ENCODE measurements at places on chromosomes 2 and 18.
A peak's percentile ranks its signal among the peaks of the same experiment; 100 is the strongest.

DNA sequence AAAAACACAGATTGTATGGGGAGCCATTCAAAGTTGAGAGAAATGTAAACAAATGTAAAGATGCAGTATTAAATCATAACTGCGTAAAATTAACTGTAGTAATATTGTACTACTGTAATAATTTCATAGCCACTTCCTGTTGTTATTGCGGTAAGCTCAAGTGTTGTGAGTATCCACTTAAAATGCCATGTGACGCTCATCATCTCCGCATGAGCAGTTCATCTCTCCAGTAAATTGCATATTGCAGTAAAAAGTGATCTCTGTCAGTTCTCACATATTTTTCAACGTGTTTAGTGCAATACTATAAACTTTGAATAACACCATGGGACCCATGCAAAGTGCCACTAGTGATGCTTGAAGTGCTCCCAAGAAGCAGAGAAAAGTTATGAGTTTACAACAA lies 41.8 kb upstream of the SP3 start:
- no peak for DNase-seq

GRCh38 chr2:15059870-15060512 lies 427.5 kb downstream of the LRATD1 start:
- no peak for DNase-seq

- no peak for DNase-seq
Measured at GRCh38 chr2:96091711-96092572, 24.4 kb downstream of the ADRA2B start.

GRCh38 chr2:30472326-30472725 lies 25.3 kb downstream of the LCLAT1 start:
- DNase-seq, result no peak

DNA sequence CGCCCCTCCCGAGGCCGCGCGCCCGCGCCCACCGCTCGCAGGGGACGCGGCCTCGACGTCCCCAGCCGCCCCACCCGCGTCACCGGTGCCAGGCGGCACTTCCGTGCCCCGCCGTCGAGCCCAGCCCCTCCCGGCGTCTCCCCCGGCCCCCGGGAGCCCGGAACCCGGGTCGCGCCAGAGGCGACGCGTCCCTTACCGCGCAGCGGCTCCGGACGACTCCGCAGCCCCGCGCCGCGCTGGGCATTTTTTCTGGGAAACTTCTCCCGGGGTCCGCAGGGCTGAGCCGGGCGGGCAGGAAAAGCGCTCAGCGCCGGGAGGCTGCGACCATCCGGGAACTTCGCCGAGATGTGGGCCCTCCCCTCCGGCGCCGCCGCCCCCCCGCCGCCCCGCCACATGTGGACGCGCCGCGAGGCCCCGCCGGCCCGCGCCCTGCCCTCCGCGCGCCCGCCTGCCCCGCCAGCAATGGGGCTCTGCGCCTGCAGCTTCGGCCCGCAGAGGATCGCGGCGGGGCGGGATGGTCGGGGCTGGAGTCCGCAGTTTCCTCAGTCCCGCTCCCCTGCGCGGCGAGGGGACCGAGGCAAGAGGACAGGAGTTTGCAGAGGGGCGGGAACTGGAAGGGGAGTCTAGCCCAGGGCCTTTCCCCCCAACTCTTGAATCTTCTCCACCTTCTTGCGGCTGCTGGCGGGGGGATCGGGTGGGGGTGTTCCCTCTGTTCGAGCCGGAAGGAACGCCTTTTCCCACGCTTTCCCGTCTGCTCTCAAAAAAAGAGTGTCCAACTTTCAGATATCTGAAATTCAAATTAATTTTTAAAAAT lies 81.5 kb downstream of the CHRNA1 start:
- DNase-seq, result peak; percentile 57
